ENCODE measurements at places on chromosomes 13 and 19.

DNA sequence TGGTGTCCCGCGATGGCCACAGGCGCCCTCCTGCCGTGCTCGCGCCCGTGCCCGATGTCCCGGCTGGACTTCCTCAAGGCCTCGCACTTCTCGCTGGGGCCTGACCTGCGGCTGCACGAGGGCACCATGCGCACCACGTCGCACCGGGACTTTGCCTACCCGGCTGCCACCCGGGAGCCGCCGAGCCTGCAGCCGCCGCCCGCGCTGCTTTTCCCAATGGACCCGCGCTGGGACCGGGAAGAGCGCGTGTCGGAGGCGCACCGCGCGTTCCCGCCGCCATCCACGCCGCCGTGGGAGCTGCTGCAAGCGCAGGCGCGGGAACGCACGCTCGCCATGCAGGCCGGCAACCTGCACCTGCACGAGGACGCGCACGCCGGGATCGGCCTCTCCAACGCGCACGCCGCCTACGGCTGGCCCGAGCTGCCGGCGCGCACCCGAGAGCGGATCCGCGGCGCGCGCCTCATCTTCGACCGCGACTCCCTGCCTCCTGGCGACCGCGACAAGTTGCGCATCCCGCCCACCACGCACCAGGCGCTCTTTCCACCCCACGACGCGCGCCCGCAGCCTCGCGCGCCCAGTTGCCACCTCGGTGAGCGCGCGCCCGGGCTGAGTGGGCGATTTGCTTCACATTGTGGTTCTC lies 12.1 kb upstream of the PEX11G start:
- DNase-seq: no peak
- H3K27me3 ChIP-seq: peaks cover 32% of the 10 kb centered on the region
- no peak overlapping the region for H3K27ac ChIP-seq
- H3K4me1 ChIP-seq: peaks cover 23% of the 10 kb centered on the region
- no peaks in the 10 kb centered on the region for H3K36me3 ChIP-seq

DNA sequence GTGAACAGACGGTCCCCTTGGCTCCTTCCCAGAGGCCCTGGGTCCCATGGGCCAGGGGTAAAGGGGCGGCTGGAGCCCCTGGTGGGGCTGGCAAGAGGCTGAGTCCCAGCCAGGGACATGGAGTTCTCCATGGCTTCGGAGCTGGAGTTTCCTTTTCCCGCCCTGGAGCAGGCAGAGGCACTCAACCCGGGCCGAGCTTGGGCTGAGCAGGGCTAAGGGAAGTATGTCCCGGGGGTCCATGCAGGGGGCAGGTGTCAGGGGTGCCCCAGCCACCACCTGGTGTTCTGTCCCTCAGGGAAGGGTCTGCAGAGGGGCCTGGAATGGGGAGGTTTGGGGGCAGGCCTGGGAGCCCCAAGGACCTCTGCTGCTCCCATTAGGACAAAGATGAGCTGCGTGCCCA lies 54.0 kb upstream of the TPM4 start:
- DNase-seq: no peak
- no peaks in the 10 kb centered on the region for H3K36me3 ChIP-seq
- no peaks in the 10 kb centered on the region for H3K27me3 ChIP-seq
- H3K4me3 ChIP-seq: no peak overlapping the region

GRCh38 chr13:39452834-39453233 lies 150.2 kb downstream of the LHFPL6 start:
- no peaks in the 10 kb centered on the region for H3K4me1 ChIP-seq
- H3K27ac ChIP-seq: no peak overlapping the region
- no peak overlapping the region for H3K4me3 ChIP-seq
- H3K27me3 ChIP-seq: peaks cover 8% of the 10 kb centered on the region

- no peak overlapping the region for H3K27ac ChIP-seq
- no peak overlapping the region for H3K4me3 ChIP-seq
- no peaks in the 10 kb centered on the region for H3K4me1 ChIP-seq
- H3K36me3 ChIP-seq: no peaks in the 10 kb centered on the region
- no peaks in the 10 kb centered on the region for H3K27me3 ChIP-seq
- no peak for DNase-seq
These were observed 281.6 kb upstream of the OBI1 start for GRCh38 chr13:78940455-78941130.

- no peaks in the 10 kb centered on the region for H3K36me3 ChIP-seq
- H3K27ac ChIP-seq: no peak overlapping the region
- DNase-seq: no peak
- no peaks in the 10 kb centered on the region for H3K4me1 ChIP-seq
These were observed 513.6 kb downstream of the IRS2 start for GRCh38 chr13:109272595-109273325.

DNA sequence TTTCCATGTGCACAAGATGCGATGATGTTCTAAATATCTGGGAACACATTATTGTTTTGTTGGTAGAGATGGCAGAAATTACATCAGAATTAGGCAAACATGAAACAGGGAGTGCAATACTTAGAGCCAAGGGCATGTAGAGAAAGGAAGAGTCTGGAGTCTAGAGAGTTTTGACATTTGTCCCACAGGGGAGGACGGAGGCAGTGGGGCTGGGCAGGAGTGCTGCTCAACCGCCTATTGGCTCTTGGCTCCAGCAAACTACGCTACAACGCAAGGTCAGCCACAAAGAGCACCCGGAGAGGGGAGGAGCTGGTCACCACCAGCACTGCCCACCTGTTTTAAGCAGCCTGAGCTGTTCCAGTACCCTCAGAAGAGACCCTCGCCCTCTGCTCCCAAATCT lies 108.3 kb downstream of the ABCC4 start:
- H3K4me3 ChIP-seq: no peak overlapping the region
- no peaks in the 10 kb centered on the region for H3K27me3 ChIP-seq
- no peak for DNase-seq
- H3K4me1 ChIP-seq: peaks cover 2% of the 10 kb centered on the region
- no peaks in the 10 kb centered on the region for H3K36me3 ChIP-seq

- no peaks in the 10 kb centered on the region for H3K27me3 ChIP-seq
- no peak for DNase-seq
- no peak overlapping the region for H3K4me3 ChIP-seq
- H3K4me1 ChIP-seq: peaks cover 13% of the 10 kb centered on the region
- peaks cover 44% of the 10 kb centered on the region for H3K36me3 ChIP-seq
- H3K27ac ChIP-seq: no peak overlapping the region
These were observed 2.3 kb upstream of the PSPN start for GRCh38 chr19:6378041-6378440.

GRCh38 chr19:11198769-11199424 lies 1.6 kb upstream of the KANK2 start:
- DNase-seq: no peak
- H3K36me3 ChIP-seq: no peaks in the 10 kb centered on the region
- H3K4me3 ChIP-seq: no peak overlapping the region
- no peak overlapping the region for H3K27ac ChIP-seq
- peaks cover 22% of the 10 kb centered on the region for H3K4me1 ChIP-seq
- H3K27me3 ChIP-seq: peaks cover 11% of the 10 kb centered on the region

DNA sequence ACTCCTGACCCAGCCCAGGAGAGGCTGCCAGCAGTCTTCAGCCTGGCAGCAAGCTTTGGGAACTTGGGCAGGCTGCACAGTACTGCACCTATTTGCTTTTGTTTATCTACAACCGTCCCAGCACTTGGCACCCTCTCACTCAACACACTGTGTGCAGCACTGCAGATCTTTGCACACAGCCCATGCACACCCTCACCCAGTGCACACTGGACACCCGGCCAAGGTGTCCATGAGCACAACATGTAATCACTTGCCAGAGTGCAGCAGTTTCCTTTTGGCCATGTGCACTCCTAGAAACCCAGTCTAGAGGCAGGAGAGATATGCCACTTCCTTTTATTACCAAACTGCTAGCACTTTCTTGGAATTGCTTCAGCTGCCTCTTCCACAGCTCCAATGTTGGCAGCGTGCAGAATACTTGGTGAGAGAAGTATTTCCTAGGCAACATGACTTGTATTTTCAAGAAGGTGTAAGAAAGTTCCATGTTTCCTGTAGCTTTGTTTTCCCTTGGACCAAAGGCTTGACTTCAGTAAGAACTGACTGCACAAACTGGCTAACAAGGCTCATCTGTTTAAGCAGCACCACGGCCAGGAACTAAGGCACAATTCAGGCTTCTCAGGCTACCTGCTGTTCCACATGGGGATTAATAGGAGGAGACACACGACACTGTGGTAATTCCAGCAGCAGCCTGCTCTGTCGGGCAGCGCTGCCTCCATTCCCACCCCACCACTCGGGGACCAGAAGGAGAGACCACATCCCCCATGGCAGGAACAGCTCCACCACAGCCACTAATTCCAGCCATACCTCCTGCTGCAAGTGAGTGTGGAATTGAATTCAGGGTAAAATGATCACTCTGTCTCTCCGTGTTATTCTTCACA lies 15.3 kb downstream of the ATP7B start:
- no peak overlapping the region for H3K27ac ChIP-seq
- no peaks in the 10 kb centered on the region for H3K4me1 ChIP-seq
- no peak for DNase-seq
- no peaks in the 10 kb centered on the region for H3K36me3 ChIP-seq
- no peak overlapping the region for H3K4me3 ChIP-seq
- no peaks in the 10 kb centered on the region for H3K27me3 ChIP-seq

DNA sequence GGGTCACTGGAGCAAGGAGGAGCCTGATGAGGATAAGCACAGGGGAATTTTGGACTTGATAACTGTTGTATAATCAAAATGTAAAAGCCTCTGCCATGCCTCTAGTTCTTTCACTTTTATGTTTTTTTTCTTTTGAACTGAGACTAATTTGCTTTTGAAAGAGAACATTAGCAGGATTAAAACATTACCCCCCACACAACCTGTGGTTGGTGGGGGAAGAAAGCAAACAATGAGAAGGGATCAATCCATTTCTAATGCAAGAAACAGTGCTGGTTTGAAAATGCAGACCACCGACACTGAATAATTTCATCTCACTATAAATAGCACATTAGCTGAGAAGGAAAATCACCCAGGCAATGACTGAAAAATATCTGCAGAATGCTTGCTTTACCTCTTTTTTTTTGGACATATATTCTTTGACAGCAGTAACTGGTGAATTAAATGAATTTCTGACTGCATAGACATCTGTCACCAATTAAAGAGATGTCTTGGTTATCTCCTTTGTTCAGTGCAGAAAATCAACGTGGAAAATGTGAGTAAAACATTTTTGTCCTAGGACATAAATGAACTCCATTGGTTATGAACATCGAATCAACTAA lies 48.6 kb upstream of the TRPC4 start:
- H3K27ac ChIP-seq: no peak overlapping the region
- H3K4me1 ChIP-seq: no peaks in the 10 kb centered on the region

- H3K36me3 ChIP-seq: no peaks in the 10 kb centered on the region
- H3K27ac ChIP-seq: no peak overlapping the region
- H3K4me1 ChIP-seq: no peaks in the 10 kb centered on the region
- no peak overlapping the region for H3K4me3 ChIP-seq
- no peaks in the 10 kb centered on the region for H3K27me3 ChIP-seq
- DNase-seq: no peak
These were observed 26.9 kb downstream of the VSTM2B start for GRCh38 chr19:29552454-29553280.

DNA sequence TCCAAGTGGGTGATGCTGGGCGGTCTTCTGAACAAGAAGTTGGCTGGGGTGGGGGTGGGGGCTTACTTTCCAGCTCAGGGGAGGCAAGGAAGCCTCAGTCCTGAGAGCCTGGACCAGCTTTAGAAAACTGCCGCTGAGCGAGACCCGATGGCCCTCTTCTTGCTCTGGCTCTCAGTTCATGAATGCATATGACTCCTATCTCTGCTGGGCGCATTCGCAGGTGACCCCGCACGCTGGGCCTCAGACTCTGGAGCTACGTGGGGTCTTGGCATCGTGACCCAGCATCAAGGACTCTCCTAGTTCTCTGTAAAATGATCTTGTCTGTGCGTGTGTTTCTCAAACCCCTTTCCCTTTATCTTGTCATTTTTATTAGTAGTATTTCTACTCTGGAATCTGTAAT lies 19.7 kb downstream of the PRAM1 start:
- DNase-seq: no peak
- H3K4me1 ChIP-seq: peaks cover 64% of the 10 kb centered on the region
- H3K4me3 ChIP-seq: no peak overlapping the region
- H3K27ac ChIP-seq: no peak overlapping the region

DNA sequence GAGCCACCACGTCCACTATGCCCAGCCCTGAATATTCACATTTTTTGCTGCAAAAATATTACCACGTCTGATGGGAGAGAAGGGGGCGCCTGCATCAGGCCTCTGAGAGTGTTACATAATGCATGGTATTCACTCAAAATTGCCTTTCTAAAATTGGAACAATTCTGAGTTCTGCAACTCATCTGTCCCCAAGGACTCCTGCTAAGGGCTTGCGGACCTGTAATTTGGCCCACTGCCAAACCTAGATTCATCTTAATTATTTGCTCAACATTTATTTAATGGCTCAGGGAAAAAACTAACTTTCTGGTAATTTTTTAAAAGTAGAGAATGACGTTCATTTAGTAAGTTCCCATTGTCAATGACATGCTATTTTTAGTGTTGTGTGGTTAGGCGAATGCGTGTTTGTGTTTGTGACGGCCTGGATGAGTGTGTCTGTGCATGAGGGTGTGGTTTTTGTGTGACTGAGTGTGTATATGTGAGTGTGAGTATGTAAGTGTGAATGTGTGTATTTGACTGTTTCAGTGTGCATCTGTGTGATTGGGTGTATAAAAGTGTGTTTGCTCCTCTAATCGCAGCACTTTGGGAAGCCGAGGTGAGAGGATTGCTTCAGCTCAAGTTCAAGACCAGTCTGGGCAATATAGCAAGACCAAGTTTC lies 8.8 kb downstream of the INAFM1 start:
- no peaks in the 10 kb centered on the region for H3K27me3 ChIP-seq
- H3K36me3 ChIP-seq: no peaks in the 10 kb centered on the region
- peaks cover 1% of the 10 kb centered on the region for H3K4me1 ChIP-seq
- H3K27ac ChIP-seq: no peak overlapping the region
